ENCODE measurements at places on chromosomes 1 and 21.

GRCh38 chr1:198281911-198282310 lies 125.1 kb downstream of the NEK7 start:
- DNase-seq, result no peak

DNA sequence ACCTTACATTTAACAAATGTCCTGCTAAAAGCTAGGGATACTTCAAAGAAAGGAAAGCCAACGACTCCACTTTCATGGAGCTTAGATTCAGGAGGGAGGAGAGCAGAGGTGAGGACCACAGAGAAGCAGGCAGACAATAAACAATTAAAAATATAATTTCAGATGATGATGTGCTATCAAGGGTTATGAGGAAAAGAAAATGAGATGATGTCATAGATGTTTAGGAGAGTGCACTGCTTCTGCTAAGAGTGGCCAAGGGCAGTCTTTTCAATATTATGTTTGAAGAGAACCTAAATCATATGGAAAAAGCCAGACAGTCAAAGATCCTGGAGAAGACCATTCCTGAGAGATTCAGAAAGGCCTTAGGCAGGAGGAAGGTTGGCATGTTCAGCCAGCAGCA lies 66.6 kb upstream of the HOOK1 start:
- DNase-seq, result no peak

DNA sequence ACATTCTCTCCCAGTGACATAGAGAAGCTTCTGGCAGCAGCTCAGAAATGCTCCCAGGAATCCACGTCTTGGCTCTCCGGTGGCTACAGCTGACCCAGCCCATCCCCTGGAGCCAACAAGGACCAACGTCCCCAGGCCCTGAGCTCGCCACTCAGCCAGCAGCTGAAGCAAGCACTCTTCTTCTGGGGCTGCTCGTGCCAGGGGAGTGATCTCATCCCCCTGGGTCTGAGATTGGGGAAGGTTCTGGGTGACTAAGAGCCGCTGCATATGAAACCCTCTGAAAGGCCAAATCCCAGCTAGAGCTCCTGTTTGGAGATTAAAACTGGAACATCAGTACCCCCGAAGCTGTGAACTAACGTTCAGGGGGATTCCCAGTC lies 487.9 kb downstream of the NPHP4 start:
- DNase-seq, result no peak

DNA sequence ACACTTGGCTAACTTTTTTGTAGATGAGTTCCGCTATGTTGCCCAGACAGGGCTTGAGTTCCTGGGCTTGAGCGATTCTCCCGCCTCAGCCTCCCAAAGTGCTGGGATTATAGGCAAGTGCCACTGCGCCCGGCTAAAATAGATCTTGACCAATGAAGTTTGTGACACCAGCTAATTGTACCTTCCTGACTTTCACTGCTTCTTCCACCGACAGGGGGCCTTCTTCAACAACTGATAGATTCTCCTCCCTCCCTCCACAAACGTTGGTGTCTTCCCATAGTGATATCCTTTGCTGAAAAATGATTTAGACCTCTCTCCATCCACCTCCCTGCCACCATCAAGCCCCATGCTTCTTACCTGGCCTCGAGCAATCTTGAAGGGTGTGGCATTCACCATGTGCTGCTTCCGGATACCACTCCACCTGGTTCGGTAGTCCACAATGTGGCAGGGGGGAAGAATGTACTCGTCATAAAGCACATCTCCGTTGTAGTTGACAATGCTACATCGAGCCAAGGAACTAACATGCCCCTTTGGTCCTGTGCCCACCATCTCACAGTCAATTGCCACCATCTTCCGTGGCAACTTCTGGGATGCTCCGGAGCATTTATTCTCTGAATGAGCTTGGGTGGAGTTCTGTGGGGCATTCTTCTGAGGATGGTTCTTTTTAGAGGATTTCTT lies 1.6 kb upstream of the METTL25B start:
- peak; percentile 38 for DNase-seq

- peak; percentile 46 for DNase-seq
Observed at GRCh38 chr1:47555841-47556560, 118.2 kb downstream of the FOXD2 start.

- DNase-seq, result no peak
Observed at GRCh38 chr1:28313702-28314546, 14.9 kb upstream of the MED18 start.

DNA sequence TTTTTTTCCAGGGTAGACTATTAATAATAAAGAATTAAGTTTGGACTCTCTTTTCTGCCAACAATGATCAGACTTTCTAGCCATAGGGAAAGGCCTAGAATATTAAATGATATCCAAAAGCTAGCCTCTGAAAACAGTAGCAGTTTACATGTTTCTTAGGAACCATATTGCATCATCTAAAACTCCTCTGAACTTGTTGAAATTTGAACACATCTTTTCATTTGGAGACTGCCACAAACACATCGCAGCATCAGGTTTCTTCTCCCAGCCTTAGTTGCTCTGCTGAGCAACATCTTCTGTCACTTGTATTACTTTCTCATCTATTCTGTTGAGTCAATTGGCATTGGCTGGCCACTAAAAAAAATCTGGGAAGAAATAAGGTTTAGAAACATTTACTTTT lies 63.2 kb upstream of the GNG4 start:
- DNase-seq, result no peak

GRCh38 chr1:168907786-168908348 lies 178.9 kb upstream of the DPT start:
- peak; percentile 25 for DNase-seq

GRCh38 chr1:8073112-8073855 lies 47.2 kb upstream of the ERRFI1 start:
- DNase-seq, result no peak

DNA sequence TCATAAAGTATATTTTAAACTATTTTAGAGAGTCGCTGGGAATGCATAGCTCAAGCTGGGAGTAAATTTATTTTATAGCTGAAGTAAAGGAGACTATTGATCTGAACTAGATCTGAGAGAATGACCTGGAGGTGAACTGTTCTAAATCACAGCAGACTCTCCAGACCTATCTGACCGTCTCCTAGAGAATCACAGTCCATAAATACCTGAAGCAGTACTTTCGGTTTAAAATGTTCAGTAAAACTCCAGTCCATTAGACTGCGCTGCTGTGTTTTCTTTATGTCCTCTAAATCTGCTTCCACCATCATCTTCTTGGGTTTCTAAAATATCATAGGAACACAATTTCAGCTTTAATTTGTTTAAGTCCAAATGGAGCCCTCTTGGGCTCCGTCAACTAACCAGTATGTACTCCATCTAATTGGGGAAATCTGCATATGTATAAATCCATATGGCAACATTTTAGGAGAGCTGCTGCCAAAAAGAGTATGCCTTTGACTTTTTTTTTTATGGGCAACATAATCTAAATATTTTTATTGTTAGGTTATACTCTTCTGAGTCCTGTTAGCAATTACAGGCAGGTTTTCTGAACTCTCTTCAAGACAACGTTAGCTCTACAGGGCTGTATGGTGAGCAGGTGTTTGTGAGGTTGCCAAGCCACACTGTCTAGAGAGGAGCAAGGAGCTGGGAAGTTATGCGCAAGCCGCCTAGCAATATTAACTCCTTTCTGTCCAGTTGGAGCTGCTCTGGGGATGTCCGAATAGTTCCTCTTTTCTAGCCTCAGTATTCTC lies 111.2 kb downstream of the SPAG17 start:
- DNase-seq, result no peak

Measured in DMS153 (cell line).